ENCODE measurements at places on chromosomes 1 and 21. TPM values are rescaled to one million over a fixed set of nuclear protein-coding genes. Genes with fewer than 3 reads are reported as not detected.
A peak's percentile ranks its signal among the peaks of the same experiment; 100 is the strongest.

DNA sequence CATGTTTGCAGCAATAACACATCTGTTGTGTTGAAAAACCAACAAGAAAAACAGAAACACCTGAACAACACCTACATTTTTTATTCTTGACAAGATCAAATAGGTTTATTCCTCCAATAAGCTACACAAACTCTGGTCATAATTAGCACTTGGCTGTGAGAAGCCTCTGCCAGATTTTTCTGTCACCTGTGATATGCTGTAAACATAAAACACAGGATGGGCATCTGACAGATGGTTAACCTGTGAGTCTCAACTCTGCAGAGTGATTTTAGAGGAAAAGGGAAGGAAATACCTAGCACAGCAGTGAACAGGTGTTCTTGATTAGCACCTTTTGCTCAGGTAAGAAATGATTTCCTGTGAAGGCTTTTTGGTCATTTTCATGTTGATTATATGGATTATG is 175.4 kb upstream of the COA6 start:
- H3K36me3 ChIP-seq = no peaks in the 10 kb centered on the region
- no peak overlapping the region for H3K4me3 ChIP-seq
- H3K4me1 ChIP-seq = no peaks in the 10 kb centered on the region
- no peaks in the 10 kb centered on the region for H3K27me3 ChIP-seq

DNA sequence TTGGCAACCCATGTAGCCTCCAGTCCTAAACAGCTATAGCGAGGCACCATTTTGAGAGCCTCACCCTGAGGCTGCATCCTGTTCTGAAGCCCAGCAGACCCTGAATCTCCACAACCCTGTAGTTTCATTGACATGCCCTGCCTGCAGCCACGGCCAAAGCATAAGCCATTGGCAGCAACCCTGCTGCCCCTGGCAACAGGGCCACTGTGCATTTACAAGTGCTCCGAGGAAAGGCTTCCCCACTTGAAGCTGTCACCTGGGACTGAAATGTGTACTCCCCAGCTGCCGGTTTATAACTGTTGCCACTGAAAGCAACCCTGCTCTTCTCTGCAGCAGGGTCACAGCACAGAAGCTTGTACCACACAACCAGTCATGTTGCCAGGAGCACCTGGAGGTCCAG is 124.2 kb upstream of the OLFM3 start:
- H3K27ac ChIP-seq = no peak overlapping the region
- no peaks in the 10 kb centered on the region for H3K4me1 ChIP-seq
- no peaks in the 10 kb centered on the region for H3K27me3 ChIP-seq
- H3K4me3 ChIP-seq = no peak overlapping the region
- DNase-seq = no peak
- H3K36me3 ChIP-seq = no peaks in the 10 kb centered on the region

- H3K36me3 ChIP-seq = no peaks in the 10 kb centered on the region
- H3K27ac ChIP-seq = no peak overlapping the region
- H3K4me3 ChIP-seq = no peak overlapping the region
- no peak for DNase-seq
Observed at GRCh38 chr1:17908945-17909344, 153.8 kb downstream of the ACTL8 start.

DNA sequence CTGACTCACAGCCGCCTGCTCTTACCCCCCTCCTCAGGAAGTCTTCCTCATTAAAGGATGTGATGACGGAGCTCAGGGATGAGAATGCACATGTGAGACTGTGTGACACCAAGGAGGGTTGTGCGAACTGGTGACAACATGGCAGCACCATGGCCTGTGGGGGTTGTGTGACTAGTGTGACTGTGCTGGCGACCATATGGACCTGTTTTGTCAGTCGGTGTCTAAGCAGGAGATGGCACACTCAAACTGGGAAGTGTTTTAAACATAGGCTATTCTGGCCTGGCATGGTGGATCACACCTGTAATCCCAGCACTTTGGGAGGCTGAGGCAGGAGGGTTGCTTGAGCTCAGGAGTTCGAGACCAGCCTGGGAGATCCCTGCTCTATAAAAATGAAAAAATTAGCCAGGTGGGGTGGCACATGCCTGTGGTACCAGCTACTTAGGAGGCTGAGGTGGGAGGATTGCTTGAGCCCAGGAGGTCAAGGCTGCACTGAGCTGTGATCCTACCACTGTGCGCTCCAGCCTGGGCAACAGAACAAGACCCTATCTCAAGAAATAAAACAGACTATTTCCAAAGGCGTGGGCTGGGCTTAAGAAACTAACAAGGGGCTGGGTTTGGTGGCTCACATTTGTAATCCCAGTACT is 7.4 kb downstream of the TRNP1 start:
- H3K36me3 ChIP-seq = no peaks in the 10 kb centered on the region
- no peaks in the 10 kb centered on the region for H3K27me3 ChIP-seq
- H3K4me3 ChIP-seq = no peak overlapping the region
- peak overlapping the region; percentile 86 for H3K27ac ChIP-seq
- H3K4me1 ChIP-seq = peaks cover 9% of the 10 kb centered on the region
- peak; percentile 61 for DNase-seq

GRCh38 chr1:209589440-209589839 is 5.9 kb downstream of the CAMK1G start:
- no peak overlapping the region for H3K4me3 ChIP-seq
- DNase-seq = no peak
- H3K36me3 ChIP-seq = no peaks in the 10 kb centered on the region
- H3K27ac ChIP-seq = no peak overlapping the region
- no peaks in the 10 kb centered on the region for H3K27me3 ChIP-seq
- H3K4me1 ChIP-seq = no peaks in the 10 kb centered on the region

DNA sequence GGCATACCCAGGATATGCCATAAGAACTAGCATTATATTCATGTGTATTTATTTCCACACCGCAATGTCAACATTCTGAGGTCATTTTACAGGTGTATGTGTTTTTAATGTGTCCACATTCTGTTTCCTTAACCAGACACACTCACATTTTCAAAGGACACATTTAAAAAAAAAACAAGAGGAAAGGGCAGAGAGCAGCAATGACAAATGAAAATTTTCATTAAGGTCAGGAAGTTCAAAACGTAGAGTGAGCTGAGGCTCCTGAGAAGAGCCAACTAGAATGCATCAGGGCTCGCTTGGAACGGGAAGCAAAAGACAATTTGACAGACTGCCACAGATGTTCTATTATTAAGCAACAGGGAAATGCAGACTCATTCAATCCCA is 4.8 kb upstream of the GNPAT start:
- no peak overlapping the region for H3K27ac ChIP-seq
- no peak for DNase-seq
- H3K4me3 ChIP-seq = no peak overlapping the region
- no peaks in the 10 kb centered on the region for H3K27me3 ChIP-seq
- H3K4me1 ChIP-seq = no peaks in the 10 kb centered on the region
- no peaks in the 10 kb centered on the region for H3K36me3 ChIP-seq

- no peak overlapping the region for H3K4me3 ChIP-seq
- no peaks in the 10 kb centered on the region for H3K36me3 ChIP-seq
- no peaks in the 10 kb centered on the region for H3K4me1 ChIP-seq
- H3K27me3 ChIP-seq = no peaks in the 10 kb centered on the region
Observed at GRCh38 chr1:25647863-25648262, 31.3 kb downstream of the MAN1C1 start.

- H3K27ac ChIP-seq = no peak overlapping the region
- H3K27me3 ChIP-seq = no peaks in the 10 kb centered on the region
- H3K36me3 ChIP-seq = no peaks in the 10 kb centered on the region
- H3K4me1 ChIP-seq = no peaks in the 10 kb centered on the region
- no peak overlapping the region for H3K4me3 ChIP-seq
- DNase-seq = no peak
Observed at GRCh38 chr1:212651977-212652376, 43.4 kb downstream of the ATF3 start.

GRCh38 chr1:59678040-59678439 is 136.7 kb upstream of the HOOK1 start:
- H3K36me3 ChIP-seq = no peaks in the 10 kb centered on the region

GRCh38 chr1:119002028-119002686 is 14.0 kb upstream of the TBX15 start:
- H3K4me1 ChIP-seq = no peaks in the 10 kb centered on the region
- no peak overlapping the region for H3K4me3 ChIP-seq
- H3K36me3 ChIP-seq = no peaks in the 10 kb centered on the region
- no peak overlapping the region for H3K27ac ChIP-seq
- no peak for DNase-seq

GRCh38 chr1:170804419-170804818 is 130.9 kb upstream of the MROH9 start:
- no peak overlapping the region for H3K4me3 ChIP-seq
- no peaks in the 10 kb centered on the region for H3K27me3 ChIP-seq
- H3K36me3 ChIP-seq = no peaks in the 10 kb centered on the region
- H3K4me1 ChIP-seq = no peaks in the 10 kb centered on the region

GRCh38 chr1:149846042-149846441 is 53.3 kb upstream of the BOLA1 start:
- no peaks in the 10 kb centered on the region for H3K4me1 ChIP-seq
- peak overlapping the region; percentile 78 for H3K27ac ChIP-seq
- H3K36me3 ChIP-seq = no peaks in the 10 kb centered on the region

GRCh38 chr1:86194491-86195034 is 38.0 kb upstream of the COL24A1 start:
- no peak overlapping the region for H3K4me3 ChIP-seq
- DNase-seq = no peak
- no peaks in the 10 kb centered on the region for H3K4me1 ChIP-seq
- H3K27me3 ChIP-seq = no peaks in the 10 kb centered on the region
- no peak overlapping the region for H3K27ac ChIP-seq
- no peaks in the 10 kb centered on the region for H3K36me3 ChIP-seq

DNA sequence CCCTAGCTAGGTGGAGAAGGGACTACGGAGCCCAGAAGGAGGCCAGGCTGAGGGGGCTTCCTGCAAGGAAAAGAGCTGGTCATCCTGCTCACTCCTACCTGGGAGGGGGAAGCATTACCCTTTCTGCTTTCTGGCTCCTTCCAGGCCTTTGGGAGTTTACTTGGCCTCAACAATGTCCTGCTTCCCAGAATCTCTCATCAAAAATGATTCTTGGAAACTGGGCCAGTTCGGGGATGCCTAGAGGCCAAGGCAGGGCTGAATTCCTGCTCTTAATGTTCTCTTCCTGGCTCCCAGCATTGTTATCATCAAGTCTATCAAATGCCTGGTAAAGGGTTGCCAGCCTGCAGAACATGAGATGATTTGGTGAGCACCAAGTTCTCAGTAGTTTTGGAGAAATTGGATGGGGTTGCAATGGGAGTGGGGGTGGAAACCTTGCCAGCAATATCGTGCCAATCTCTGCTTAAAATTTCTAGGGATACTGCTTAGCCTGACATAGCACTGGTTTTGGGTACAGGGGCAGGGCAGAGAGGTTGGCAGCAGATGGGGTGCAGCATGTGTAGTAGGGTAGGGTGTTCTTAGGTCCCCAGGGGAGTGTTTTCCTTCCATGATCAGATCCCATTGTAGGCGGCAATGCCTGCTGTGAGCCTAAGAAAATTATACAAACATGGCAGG is 7.7 kb upstream of the PAFAH2 start:
- no peak overlapping the region for H3K4me3 ChIP-seq
- DNase-seq = no peak
- no peaks in the 10 kb centered on the region for H3K36me3 ChIP-seq
- H3K4me1 ChIP-seq = no peaks in the 10 kb centered on the region
- no peak overlapping the region for H3K27ac ChIP-seq
- H3K27me3 ChIP-seq = no peaks in the 10 kb centered on the region

- H3K4me1 ChIP-seq = no peaks in the 10 kb centered on the region
- no peak overlapping the region for H3K4me3 ChIP-seq
- H3K27ac ChIP-seq = no peak overlapping the region
- no peaks in the 10 kb centered on the region for H3K27me3 ChIP-seq
- no peak for DNase-seq
Observed at GRCh38 chr1:172671591-172671990, 12.7 kb downstream of the FASLG start.

GRCh38 chr1:116139592-116140134 is 28.5 kb downstream of the MAB21L3 start:
- H3K4me1 ChIP-seq = no peaks in the 10 kb centered on the region
- H3K36me3 ChIP-seq = no peaks in the 10 kb centered on the region
- no peak overlapping the region for H3K4me3 ChIP-seq
- H3K27me3 ChIP-seq = no peaks in the 10 kb centered on the region

DNA sequence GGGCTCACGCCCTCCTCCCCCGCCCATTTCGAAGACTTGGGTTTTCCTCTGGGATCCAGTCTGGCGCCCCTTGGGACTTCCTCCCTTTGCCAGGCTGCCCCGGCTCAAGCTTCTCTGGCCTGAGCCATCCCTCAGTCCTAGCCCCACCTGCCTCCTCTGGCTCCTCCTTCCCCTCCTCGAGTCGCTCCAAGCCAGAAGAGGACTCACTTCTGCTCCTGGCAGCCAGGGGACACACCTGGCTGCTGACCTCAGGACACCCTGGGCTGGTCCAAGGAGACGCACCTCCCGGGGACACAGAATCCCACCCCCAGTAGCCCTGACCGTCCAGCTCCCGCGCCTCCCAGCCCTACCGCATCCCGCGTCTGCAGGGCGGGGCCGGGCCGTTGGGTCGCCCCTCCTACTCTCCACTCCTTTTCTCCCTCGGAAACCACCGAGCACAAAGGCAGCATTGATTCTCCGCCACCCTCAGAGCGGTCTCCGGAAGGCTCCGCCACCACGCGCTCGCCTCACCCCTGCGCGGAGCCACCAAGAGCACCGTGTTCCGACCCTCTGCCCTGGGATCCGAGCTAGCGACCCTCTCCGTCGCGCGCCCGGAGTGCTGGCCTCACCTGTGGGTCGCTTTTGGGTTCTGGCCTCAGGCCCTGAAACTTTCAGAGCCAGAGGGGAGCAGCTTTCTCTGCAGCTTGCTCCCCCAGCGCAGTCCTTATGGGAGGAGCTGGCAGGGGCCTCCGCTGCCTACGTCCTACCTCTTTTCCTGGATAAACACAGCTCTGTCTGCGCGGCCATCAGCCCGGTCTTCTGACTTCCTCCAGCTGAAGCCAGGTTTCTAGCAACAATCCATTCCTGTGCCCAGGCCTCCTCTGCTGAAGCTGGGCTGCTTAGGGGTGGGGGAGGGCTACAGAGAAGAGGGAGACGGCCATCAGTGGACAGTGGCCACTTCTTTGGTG is at the start of gene C2CD4D:
Gene C2CD4D (minus strand): TSS at position 364 of the 947 bp plus-strand sequence. CDS start 831 bp downstream, outside the sequence.
- no peak within 1 kb of the TSS for H3K27ac ChIP-seq
- H3K4me3 ChIP-seq = peak within 1 kb of the TSS; percentile 28
- DNase-seq = no peak
- H3K36me3 ChIP-seq = no peaks in the 10 kb centered on the region
- H3K27me3 ChIP-seq = peaks cover 11% of the 10 kb centered on the region

- H3K27me3 ChIP-seq = no peaks in the 10 kb centered on the region
- H3K36me3 ChIP-seq = no peaks in the 10 kb centered on the region
- H3K27ac ChIP-seq = peak overlapping the region; percentile 97
- DNase-seq = no peak
- H3K4me3 ChIP-seq = no peak overlapping the region
- H3K4me1 ChIP-seq = peaks cover 13% of the 10 kb centered on the region
Observed at GRCh38 chr1:153919876-153920852, 2.6 kb downstream of the GATAD2B start.

GRCh38 chr1:30338765-30339164 is 384.6 kb downstream of the MATN1 start:
- H3K27ac ChIP-seq = no peak overlapping the region
- no peak overlapping the region for H3K4me3 ChIP-seq
- DNase-seq = no peak
- H3K27me3 ChIP-seq = no peaks in the 10 kb centered on the region
- no peaks in the 10 kb centered on the region for H3K36me3 ChIP-seq

GRCh38 chr1:29412591-29412990 is 176.3 kb downstream of the PTPRU start:
- no peaks in the 10 kb centered on the region for H3K4me1 ChIP-seq
- no peak overlapping the region for H3K27ac ChIP-seq
- no peak for DNase-seq
- no peaks in the 10 kb centered on the region for H3K36me3 ChIP-seq
- H3K27me3 ChIP-seq = no peaks in the 10 kb centered on the region

GNAT2 gene
- not detected for total RNA-seq

TFF3 gene
- 6.3 TPM for total RNA-seq

BACE2 gene
- 22.8 TPM for total RNA-seq

F5 gene
- total RNA-seq = 0.43 TPM

BRWD1 gene
- total RNA-seq = 74.4 TPM

PITHD1 gene
- 27.4 TPM for total RNA-seq

TRAF3IP3 gene
- total RNA-seq = 1.3 TPM

APOBEC4 gene
- not detected for total RNA-seq

PRDM16 gene
- total RNA-seq = 0.35 TPM

OR10J1 gene
- total RNA-seq = not detected
